ENCODE measurements at places on chromosomes 6 and 20.

GRCh38 chr6:117072781-117073180 is 192.6 kb upstream of the VGLL2 start:
- DNase-seq, result no peak

DNA sequence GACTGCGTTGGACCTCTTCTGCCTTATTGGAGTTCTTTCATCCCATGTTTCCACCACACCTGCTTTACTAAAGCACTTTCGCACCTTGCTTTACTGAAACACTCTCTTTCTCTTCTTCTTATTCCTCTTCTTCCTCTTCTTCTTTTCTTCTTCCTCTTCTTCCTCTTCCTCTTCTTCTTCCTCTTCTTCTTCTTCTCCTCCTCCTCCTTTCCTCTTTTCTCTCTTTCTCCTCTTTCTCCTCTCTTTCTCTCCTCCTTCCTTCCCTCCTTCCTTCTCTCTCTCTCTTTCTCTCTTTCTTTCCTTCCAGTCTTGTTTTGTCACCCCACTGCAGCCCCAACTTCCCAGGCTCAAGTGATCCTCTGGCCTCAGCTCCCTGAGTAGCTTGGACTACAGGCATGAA is 4.0 kb upstream of the RIPPLY2 start:
- DNase-seq, result no peak

DNA sequence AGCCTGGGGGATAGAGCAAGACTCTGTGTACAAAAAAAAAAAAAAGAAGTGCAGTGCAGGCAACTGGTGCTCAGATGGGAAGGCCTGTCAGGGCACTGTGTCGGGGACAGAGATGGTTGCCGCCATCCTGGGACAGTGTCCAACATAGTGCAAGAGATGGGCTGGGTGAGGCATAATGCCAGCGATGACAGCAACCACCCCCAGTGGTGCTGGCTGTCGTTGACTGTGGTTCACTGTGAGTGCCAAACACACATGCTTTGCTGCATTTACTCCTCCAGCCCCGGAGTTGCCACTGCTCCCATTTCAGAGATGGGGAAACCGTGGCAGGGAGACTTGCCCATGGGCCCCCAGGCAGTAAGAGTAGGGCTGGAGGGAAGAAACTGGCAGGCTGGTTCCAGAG is 5.2 kb upstream of the C20orf203 start:
- no peak for DNase-seq

DNA sequence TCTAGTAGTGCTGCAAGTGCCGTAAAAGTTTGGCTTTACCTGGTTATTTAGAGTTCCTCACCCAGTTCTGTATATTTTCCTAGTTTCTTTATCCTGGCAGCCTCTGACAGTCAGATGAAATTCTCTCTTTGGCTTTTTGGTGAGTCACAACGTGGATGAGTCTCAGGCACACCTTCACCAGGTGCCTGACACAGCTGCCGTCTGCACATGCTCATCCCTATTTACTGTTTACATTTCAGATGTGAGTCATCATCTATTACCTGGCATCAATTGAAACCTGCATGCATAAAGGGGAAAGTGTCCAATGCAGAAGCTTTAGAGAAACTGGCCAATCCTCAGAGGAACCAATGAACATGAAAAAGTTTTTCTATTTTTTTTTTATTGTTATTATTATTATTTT is 33.3 kb upstream of the ADGRF4 start:
- no peak for DNase-seq

GRCh38 chr6:107466062-107466461 is 6.7 kb upstream of the PDSS2 start:
- no peak for DNase-seq

GRCh38 chr20:61644378-61645076 is 392.5 kb downstream of the CDH4 start:
- DNase-seq, result no peak

DNA sequence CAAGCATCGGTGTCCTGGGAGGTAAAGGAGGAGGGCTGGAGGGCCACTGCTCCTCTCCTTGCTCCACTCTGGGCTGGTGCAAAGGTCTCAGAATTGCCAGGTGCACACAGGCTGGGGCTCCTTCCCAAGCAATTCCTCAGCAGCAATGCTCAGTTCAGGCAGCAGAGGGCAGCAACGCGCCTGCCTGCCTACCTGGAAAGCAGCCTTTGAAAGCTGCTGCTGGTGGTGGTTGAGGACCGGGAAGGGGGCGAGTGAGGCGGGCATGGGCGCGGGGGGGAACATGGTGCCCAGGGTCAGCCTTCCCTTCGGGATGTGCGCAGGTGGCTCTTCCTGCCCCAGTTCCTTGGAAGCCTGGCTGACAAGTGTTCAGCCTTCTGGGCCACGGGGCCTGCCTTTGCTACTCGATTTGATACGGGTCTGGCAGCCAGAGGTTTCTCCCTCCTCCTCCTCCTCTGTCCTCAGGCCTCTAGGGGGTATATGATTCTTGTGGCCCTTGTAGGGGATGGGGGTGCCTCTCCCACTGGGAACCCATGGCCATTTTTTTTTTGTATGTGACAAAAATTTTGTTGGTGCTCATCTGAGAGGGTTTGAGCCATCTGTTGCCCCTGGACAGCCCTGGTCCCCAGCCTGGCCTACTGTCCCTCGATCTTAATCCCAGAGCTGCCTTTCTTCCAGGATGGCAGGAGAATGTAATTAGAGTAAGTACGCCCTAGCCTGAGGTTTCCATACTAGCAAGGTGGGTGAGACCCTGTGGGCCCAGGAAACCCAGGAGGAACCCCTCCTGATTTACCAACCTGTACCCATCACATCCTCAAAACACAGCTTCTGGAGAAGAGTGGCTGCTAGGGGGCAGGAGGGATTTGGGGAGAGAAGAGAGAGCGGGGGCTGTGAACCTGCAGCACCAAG is 20.1 kb downstream of the MRPS18A start:
- DNase-seq, result peak; percentile 77

DNA sequence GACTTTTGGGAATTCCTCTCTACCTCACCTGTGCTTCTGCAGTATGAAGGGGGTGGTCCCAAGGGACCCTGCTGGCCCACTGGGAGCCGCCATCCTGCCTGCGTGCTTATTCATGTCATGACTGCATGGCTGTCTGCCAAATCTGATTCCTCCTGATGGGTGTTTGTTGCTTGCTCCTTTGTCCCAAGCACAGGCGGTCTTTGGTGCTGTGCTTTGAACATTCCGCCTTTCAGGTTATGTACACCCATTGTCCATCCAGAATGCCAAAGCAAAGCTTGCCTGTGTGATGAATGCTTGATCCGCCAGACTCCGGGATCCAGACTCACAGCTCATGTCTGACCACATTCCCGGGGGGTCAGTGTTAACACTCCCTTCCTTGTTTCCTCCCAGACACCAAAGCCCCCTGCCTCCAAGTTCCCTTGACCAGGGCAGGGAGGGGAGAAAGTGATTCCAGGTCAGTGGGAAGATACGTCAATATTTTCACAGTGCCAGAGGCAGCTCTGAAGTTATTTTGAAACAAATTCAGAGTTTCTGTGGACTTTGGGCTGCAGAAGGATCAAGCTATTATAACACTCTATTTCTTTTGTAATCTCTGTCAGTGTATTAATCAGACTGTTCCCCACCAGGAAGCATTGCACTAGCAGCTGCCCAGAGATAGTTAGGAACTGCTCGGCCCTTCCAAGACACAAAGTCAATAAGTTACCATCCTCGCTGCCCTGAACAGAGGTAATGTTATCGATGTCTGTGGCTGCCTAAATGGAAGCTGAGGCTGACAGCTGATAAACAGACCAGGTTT is 9.5 kb downstream of the DAAM2 start:
- DNase-seq, result no peak

GRCh38 chr6:36277946-36278470 is 8.1 kb downstream of the PNPLA1 start:
- DNase-seq, result no peak

DNA sequence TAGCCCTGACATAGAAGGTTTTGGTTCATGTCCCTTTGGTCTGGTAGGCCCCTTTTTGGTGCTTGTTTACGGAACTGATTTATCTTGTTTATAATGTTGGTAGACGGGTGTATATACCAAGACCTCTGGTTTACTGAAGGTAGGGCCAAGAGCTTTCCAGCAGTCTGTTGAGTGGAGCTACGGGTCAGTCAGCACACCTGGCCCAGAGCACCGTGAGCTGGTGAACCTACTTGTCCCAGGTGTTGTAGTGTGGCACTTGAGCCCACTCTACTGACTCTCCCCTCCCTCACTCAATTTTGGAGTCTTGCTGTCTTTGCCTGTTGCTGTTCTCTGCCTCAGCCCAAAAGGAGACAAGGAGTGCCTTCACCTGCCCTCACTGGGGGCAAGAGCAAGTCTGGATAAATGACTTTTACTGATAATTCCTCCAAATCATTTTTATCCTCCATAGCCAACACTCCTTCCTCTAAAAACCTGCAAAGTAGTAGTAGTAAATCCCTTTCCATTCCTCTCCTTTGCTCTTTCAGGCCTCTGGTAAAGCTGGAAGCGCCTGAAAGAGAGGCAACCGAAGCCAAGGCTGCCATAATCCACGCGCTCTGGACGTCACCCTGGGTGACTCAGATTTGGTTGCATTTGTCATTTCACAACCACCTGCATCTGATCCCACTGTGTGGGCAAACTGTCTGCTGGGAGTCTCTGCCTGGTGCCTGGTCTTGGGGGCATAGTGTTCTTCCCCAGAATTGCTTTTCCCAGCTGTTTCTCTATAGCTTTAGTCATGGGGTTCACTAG is 22.2 kb downstream of the RREB1 start:
- no peak for DNase-seq

- no peak for DNase-seq
Measured at GRCh38 chr6:120779441-120779840, 554.8 kb downstream of the TBC1D32 start.

DNA sequence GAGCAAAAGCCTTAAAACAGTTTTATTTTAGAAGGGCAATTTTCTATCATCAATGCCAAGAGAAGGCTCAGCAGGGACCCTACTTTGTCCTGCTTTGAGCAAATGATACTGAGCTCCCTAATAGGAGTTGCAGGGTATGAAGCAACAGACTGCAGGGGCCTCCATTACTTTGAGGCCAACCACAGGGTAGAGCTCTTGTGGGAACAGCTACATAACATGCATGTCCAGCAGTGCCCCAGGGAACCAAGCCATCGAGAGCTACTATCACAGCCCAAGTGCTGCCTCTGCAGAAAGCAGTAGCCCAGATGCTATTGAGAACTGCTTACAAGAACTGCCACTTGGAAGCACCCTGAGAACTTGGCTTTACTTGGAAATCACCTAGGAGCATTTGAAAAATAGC is 222.1 kb downstream of the LAMA2 start:
- DNase-seq, result no peak

DNA sequence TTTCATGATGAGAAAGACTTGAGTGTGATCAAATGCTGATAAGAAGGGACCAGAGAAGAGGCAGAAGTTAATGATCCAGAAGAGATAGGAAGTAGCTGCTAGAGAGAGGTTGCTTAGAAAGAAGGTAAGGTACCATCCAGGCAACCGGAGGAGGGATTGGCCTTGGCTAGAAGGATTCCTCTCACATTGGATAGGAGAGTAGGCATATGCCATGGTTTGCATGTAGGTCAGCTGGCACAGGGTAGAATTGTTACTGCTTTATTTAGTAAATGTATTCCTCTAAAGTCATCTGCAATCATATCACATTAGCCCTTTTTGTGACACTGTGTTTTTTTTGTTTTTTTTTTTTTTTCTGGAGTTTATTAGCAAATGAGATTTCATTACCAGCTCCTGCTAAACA is 580.9 kb upstream of the FLRT3 start:
- no peak for DNase-seq

- DNase-seq, result no peak
Measured at GRCh38 chr6:74048387-74048786, 352.4 kb downstream of the CD109 start.

- no peak for DNase-seq
Measured at GRCh38 chr6:170286246-170286933, 4.5 kb downstream of the DLL1 start.

GRCh38 chr6:82588020-82588419 is 224.4 kb downstream of the TPBG start:
- no peak for DNase-seq

GRCh38 chr6:170150590-170150945 is 140.3 kb downstream of the DLL1 start:
- no peak for DNase-seq

DNA sequence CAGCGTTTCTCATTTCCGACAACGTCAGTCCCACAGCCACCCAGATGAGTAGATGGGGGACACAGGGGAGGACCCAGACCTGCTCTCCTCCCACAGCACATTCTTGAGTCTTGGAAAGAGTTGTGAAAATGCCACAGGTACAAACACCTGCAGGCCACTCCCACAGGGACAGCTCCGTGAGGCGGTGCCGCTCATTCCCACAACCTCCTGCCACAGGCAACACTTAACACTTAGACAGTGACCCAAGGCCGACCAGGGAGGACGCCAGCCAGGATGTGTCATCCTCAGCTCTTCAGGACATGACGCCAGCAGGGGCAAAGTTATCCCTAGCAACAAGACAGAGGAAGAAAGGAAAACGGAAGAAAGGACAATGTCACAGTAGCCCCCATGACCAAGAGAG is 22.9 kb upstream of the HLA-B start:
- DNase-seq, result no peak

- DNase-seq, result no peak
Measured at GRCh38 chr20:1150968-1151367, 32.6 kb downstream of the PSMF1 start.

DNA sequence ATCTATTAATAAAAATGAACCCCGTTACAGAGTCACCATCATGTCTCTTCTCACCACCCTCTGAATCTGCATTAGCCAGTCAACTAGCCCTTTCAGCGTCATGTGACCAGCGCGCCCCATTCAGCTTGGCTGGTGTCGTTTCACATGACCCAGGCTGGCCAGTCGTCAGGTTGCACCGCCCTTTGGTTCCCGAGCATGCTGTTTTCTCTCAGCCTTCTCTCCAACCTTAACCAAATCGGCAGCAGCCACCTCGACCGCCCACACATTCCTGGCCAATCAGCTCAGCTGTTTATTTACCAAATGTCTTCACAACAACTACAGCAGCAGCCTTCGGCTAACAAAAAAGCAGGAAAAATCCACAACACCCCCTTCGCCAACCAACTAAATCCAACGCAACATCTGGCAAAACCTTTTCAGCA is 5.6 kb downstream of the SRSF3 start:
- DNase-seq, result peak; percentile 74

GRCh38 chr20:17501701-17502100 is 29.5 kb downstream of the BFSP1 start:
- DNase-seq, result no peak

GRCh38 chr20:38806855-38807655 is 1.6 kb downstream of the PPP1R16B start:
- DNase-seq, result peak; percentile 62

GRCh38 chr20:13567663-13568062 is 71.1 kb downstream of the TASP1 start:
- DNase-seq, result no peak

GRCh38 chr6:95091823-95092436 is 485.4 kb upstream of the MANEA start:
- no peak for DNase-seq

GRCh38 chr6:110981202-110981600 is 637 bp upstream of the RPF2 start:
- no peak for DNase-seq

- no peak for DNase-seq
Measured at GRCh38 chr20:23246717-23247664, 103.6 kb upstream of the NXT1 start.

- no peak for DNase-seq
Measured at GRCh38 chr6:139370283-139370998, 4.0 kb downstream of the CITED2 start.

GRCh38 chr20:8321001-8321400 is 188.9 kb downstream of the PLCB1 start:
- no peak for DNase-seq

GRCh38 chr6:83960664-83961063 is 72.9 kb upstream of the MRAP2 start:
- no peak for DNase-seq

GRCh38 chr6:4396044-4396443 is 260.7 kb upstream of the ECI2 start:
- no peak for DNase-seq

All from CD4-positive, alpha-beta T cell treated with Interleukin-12 subunit alpha and Interleukin-12 subunit beta, for 1 hour (primary cell).